Activated naive CD8-positive, alpha-beta T cell treated with anti-CD3 and anti-CD28 coated beads for 36 hours (primary cell): ENCODE measurements at places on chromosomes 5 and 9. TPM values are rescaled to one million over a fixed set of nuclear protein-coding genes. Genes with fewer than 3 reads are reported as not detected.

The SAXO1 gene
- total RNA-seq: not detected

The OGN gene
- total RNA-seq: not detected

The GCNT4 gene
- 1.7 TPM for total RNA-seq

The NCS1 gene
- 11.9 TPM for total RNA-seq

The GLRA1 gene
- not detected for total RNA-seq

The ANKRD34B gene
- not detected for total RNA-seq

The GPR151 gene
- not detected for total RNA-seq

The ALG2 gene
- 27.3 TPM for total RNA-seq

The DDX4 gene
- not detected for total RNA-seq

GRCh38 chr5:67880511-67880805, 335.1 kb upstream of the PIK3R1 start:
- DNase-seq: no peak

DNA sequence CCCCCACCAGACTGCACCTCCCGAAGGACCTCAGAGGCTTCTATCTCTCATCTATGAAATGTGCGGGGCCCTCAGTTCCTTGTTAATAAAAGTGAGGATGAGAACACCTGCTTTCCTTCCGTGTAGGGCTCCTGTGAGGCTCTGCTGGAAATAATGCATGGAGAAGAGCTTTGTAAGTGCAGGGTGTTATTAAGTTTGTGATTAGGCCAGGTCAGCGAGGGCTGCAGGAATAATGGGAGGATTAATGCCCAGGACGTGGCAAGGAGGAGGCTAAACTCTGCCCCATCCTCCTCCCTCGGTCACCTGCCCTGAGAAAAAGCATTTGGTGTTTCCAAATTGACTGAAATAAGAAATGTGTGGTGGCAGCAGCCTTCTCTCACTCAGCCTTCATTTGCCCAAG, 83.5 kb upstream of the HSPA9 start:
- no peak for DNase-seq

DNA sequence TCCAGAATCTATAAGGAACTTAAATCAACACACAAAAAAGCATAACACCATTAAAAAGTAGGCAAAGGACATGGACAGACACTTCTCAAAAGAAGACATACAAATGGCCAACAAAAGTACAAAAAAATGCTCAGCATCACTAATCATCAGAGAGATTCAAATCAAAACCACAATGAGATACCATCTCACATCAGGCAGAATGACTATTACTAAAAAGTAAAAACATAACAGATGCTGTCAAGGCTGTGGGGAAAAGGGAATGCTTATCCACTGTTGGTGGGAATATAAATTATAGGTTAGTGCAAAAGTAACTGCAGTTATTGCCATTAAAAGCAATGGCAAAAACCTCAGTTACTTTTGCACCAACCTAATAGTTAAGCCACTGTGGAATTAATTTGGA, 32.2 kb upstream of the SPATA31D4 start:
- no peak for DNase-seq

- DNase-seq: no peak
Observed at GRCh38 chr9:107874591-107875369, 385.2 kb upstream of the KLF4 start.

- DNase-seq: no peak
Observed at GRCh38 chr5:130502702-130503101, 598.4 kb downstream of the CHSY3 start.

GRCh38 chr5:109396965-109397364, 12.8 kb downstream of the PJA2 start:
- DNase-seq: no peak

GRCh38 chr5:80207832-80208231, 48.0 kb downstream of the SERINC5 start:
- no peak for DNase-seq

DNA sequence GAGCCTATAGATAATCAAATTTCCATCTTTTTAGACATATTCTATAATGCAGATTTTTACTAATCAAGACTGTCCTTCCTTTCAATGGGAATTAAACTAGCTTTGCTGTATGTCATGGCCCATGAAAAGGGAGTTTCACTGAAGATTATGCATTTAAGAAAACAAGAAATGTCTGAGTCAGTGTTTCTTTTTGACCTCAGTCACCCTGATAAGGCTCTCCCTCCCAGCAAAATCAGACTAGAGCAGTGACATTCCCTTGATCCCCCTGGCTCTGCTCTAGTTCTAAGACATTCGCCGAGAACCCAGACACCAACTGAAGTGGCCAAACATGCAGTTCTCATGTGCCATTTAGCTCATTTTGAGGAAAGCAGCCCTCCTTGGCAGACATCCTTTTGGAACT, 442.0 kb downstream of the ACTL7B start:
- DNase-seq: no peak

- no peak for DNase-seq
Observed at GRCh38 chr9:135523521-135524129, 2.4 kb downstream of the LCN1 start.

DNA sequence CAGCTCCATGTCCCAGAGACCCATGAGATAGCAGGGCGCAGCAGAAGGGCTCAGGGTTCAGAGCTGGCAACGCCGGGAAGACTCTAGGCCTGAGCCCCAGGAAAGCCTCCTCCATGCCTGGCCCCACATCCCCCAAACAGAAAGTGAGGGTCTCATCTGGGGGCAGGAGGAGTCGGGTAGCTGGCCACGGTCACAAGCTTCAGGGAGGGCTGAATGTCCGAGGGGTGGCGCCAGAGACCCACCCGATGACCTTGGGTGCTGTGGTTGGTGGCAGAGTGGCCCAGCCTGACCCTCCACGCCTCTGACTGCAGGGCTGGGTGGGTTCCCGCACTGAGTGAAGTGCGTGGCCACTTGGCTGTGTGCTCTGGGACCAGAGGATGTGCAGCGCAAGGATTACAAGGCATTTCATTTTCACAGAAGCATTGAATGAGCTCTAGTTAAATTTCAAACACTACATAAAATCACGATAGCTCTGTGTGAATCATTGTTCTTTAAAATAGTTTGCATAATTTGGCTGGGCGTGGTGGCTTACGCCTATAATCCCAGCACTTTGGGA, 3.0 kb downstream of the C8G start:
- no peak for DNase-seq

DNA sequence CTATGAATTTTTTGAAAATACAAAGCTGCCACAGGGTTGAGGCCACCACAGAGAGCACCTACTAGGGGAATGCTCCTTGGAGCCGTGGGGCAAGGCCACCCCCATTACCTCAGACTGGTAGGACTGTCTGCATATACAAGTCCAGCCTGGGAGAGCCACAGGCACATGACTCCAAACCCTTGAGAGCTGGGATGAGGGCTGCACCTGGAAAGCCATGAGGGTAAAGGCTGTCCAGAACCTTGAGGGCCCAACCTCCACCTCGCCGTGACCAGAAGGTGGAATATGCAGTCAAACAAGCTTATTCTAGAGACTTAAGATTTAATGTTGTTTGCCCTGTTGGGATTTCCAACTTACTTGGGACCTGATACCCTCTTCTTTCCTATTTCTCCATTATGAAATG, 69.5 kb upstream of the TSLP start:
- DNase-seq: no peak

GRCh38 chr9:106076711-106077110, 382.4 kb downstream of the TMEM38B start:
- DNase-seq: no peak

DNA sequence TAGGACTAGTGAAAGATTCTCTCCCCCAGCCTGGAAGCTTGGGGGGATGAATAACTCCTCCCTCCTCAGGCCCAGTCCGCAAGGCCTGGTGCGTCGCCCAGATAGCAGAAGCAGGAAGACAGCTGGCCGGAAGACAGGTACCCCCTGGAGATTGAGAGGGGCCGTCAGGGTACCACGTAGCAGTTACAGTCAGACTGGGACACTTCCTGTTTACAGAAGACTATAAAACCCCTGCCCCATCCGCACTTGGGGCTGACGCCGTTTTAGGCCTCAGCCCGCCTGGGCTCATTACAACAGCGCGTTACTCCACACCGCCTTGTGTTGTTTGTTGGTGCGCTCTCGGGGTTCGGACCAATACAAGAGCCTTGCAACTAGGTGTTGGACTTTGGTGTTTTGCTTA, 15.4 kb downstream of the SEMA6A start:
- DNase-seq: no peak

- peak; percentile 74 for DNase-seq
Observed at GRCh38 chr5:42756606-42757601, at the start of gene CCDC152. Gene CCDC152, plus strand, starts transcription at chr5:42756818. Its CDS starts 2,304 bp downstream, at chr5:42759122.

- DNase-seq: no peak
Observed at GRCh38 chr5:160685695-160686094, 166.3 kb downstream of the ATP10B start.

DNA sequence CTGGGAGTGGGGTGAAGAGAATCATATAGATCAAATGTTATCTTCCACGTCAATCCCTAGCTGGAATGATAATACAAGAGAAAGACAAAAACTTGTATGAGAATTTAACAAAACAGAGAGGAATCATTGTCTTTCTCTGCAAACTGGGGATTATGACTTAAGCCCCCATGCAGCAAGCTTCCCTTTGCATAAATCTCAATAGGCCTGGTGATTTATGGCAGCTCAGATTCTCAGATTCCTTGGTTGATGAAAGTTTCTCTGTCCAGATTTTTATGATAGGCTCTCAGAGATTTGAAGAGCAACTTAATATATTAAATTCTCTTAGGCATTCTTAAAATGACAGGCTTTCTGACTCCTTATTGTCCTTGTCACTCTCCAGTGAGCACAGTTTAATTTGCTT, 56.0 kb downstream of the RASGRF2 start:
- no peak for DNase-seq

- peak; percentile 93 for DNase-seq
Observed at GRCh38 chr9:129202613-129203555, 24.8 kb upstream of the IER5L start.

GRCh38 chr5:10563110-10563944, 543 bp upstream of the ANKRD33B start:
- peak; percentile 68 for DNase-seq

GRCh38 chr9:6929441-6930215, 171.9 kb downstream of the KDM4C start:
- no peak for DNase-seq

DNA sequence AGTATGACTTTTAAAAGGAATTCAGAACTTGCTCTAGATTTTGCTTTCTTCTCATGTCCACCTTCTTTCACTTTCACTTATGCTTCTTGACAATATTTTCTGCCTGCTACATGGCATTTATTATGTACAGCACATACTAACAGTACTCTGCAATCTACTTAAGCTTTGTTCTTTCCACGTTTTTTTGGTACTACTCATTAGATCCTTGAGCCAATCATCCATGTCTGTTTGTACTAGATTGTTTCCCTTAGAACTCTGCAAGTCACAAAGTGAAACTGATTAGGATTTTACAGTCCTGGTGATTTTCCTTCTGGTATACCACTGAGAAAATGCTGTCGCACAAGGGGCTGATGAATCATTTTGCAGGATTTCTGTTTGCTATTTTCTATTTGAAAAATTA, 78.3 kb downstream of the PARP8 start:
- peak; percentile 9 for DNase-seq

- no peak for DNase-seq
Observed at GRCh38 chr9:15033316-15033715, 123.1 kb upstream of the FREM1 start.

- no peak for DNase-seq
Observed at GRCh38 chr5:57503433-57503832, 20.8 kb upstream of the ACTBL2 start.

DNA sequence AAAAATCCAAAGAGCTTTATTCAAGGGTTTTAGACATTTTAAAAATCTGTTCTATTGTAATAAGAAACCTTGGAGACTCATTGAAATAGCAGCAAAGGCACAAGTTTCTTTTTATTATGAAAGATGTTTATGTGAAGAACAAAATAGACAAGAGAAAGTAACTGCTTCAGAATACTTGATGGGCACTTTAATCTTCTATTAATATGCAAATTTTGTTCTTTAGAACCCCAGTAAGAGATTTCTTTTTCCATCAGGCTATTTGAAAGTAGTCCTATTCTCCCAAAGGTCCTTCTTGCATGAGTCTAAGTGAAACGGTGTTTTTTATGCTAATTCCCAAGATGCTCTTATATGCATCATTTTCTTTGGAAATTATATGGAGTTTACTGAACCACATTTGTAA, 602.0 kb downstream of the EFNA5 start:
- DNase-seq: no peak

DNA sequence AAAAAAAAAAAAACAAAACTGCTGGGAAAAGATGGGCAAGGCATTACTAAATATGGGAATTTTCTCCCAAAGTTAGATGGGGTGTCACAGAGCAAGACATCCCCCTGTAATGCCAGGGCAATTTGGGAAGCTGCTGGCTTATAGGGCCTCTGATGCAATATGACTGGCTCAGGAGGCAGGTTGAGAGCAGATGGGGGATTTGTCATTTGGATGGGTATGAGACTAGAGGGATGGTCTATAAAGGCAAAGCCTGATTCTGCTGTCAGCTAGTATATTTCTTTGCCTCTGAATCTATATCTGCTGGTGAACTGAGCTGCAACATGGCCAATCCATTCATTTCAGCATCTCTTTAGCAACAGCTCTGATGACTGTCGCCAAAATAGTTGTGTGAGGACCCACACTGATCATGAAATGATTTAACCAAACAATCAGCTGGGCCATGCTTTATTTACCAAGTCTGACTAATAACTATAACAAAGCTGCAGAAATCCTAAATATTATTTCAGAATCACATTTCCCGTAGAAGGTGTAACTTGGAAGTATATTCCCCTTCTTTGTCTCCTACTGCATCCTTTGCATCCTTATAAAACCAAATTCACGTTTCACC, 455.1 kb upstream of the ZNF608 start:
- DNase-seq: no peak

DNA sequence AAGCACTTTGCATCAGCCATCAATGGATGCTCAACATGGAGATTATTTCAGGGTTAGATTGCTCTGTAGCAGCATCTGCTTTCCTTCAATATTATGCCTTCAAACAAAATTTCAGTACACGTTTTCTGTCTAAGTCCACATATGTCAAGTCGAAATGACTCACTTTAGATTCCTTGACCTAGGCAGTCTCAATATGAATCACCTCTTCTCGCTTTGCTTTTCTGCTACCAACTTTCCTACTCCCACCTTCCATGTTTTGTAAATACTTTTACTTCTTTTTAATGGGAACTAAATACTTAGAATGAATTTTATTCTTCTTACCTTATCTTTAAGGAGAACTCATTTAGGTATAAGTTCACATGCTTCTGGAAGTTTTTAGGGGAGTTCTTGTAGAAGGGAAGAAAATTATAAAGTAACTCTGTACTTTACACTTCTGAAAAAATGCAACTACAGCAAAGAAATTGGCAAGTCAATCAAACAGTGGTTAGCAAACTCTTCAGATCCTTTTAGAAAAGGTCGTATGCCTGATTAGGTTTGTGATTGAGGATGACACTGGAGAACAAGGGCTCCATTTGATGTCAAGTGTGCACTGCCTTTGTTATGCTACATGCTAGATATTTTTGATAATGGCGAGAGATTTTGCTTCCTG, 478.5 kb upstream of the SMARCA2 start:
- no peak for DNase-seq

- DNase-seq: no peak
Observed at GRCh38 chr5:52893105-52893504, 96.0 kb upstream of the ITGA2 start.

GRCh38 chr5:139340051-139340450, 1.6 kb upstream of the PAIP2 start:
- DNase-seq: no peak
